ENCODE measurements at places on chromosomes 7 and 10.

- no peak for DNase-seq
These were observed 68.3 kb downstream of the DNAH11 start for GRCh38 chr7:21611129-21611528.

- DNase-seq = no peak
These were observed 56.4 kb upstream of the NPS start for GRCh38 chr10:127492607-127493250.

GRCh38 chr10:32971536-32972091, 13.6 kb upstream of the ITGB1 start:
- no peak for DNase-seq

DNA sequence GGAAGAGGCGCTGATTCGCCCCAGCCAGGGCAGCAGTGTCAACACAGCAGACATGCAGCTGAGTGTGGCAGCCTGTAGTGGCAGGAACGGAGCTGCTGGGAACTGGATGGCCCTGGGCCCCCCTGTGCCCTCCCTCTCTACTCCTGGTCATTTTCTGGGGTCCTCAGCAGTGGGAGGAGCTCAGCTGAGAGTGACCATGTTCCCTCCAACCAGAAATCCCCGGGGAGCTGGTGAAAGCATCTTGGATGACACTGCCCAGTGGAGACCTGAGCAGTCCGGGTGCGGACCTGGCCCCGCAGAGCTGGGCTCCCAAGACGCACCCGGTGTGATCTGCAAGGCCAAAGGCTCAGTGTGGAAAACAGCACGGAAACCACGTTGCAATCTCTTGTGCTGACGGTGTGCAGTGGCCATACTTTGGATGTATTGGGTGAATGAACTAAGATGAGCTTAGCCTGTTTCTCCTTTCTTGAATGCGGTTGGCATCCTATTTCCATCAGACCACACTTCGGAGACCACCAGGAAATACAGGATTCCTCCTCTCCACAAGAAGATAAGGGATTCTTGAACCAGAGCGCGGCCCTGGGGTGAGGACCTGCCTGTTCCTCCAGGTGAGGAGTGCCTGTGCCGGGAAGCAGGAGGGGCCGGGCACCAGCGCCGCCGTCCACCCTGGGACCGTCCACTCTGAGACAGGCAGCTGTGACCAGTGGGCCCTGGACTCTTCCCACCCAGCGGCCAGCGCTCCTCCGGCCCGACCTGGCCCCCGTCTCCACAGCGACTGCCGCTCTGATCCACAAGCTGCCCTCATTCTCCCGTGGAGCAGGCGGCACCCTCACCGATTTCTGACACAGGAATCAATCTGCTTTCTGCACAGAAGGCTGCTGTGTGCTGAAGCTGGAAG, 93.5 kb upstream of the DIP2C start:
- no peak for DNase-seq

DNA sequence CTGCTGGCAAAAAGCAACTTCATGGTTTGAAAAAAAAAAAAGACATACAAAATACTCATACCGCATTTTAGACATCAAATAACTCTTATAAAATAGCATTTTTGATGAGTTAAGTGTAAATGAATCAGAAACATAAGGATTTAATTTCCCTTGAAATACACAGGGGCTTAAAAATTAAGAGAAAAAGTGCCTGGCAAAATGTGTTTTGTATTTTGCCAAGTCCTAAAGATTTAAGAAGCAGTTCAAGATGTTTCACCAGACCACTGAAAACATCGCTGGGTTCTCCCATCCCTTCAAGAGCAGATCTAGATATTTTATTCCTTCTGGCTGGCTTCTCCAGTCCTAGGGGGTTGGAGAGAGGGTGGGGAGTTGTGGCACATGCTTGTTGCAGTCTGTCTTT, 396.4 kb downstream of the INHBA start:
- DNase-seq = no peak

DNA sequence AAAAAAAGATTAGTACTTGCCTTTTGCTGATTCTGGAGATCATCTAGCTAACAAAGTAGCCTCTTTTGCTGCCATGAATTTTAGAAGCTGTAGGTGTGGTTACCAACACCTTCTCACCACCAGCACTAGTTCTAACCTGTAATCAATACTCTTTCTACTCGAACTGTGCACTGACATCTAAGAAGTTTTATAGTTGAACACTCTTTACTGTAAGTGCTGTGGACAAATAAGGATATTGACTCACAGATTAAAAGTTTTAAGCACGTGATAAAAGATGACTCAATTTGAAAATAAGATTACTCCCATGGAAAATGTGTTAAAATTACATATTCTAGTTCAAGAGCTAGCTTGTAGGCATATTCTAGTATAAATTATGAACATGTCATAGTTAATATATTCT, 89.9 kb downstream of the REEP3 start:
- no peak for DNase-seq

DNA sequence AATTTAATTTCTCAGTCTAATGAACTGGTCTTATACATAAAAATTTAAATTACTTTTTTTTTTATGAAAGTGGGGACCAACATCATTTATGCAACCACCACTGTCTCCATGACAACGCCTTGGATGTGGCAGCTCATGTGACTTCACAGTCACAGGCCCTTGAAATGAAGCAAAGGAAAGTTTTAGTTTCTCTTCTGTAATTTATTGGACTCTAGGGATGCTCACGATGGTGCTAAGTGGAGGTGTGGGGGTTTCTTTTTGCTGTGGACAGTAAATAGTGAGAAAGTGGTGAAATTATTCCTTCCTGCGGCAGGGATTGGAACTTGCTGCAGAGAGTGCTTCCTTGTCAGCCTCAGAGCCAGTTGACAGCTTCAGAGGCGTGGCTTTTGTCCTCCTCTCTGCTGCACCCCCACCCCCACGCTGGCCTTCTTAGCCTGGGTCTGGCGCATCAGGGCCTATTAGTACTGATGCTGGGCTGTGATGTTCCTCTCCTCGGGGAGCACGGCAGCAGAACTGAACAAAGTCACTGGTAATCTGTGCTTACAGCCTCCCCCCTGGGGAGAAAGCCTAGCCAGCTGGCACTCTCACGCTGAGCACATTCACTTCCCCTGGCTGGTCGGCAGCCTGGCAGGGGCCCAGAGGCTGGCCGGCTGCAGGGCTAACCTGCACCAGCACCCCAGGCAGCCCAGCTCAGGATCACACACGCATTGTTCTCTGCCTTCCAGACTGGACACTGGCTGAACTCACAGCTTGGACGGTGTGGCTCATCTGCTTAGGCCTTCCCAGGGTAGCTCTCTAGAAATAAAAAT, 517.5 kb upstream of the GALNT17 start:
- DNase-seq = no peak

DNA sequence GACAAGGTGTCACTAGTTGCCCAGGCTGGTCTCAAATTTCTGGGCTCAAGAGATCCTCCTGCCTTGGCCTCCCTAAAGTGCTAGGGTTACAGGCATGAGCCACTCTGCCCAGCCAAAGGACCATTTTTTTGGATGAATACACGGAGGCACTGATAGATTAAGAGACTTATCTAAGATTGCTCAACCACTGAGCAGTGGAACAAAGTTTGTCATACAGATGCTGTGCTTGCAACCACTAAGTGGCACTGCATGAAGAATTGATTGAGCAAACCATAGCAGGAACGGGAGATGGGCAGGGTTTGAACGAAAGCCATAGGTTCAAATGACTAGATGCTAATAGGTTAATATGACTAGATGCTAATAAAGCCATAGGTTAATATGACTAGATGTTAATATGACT, 61.1 kb downstream of the EBLN1 start:
- DNase-seq = no peak

DNA sequence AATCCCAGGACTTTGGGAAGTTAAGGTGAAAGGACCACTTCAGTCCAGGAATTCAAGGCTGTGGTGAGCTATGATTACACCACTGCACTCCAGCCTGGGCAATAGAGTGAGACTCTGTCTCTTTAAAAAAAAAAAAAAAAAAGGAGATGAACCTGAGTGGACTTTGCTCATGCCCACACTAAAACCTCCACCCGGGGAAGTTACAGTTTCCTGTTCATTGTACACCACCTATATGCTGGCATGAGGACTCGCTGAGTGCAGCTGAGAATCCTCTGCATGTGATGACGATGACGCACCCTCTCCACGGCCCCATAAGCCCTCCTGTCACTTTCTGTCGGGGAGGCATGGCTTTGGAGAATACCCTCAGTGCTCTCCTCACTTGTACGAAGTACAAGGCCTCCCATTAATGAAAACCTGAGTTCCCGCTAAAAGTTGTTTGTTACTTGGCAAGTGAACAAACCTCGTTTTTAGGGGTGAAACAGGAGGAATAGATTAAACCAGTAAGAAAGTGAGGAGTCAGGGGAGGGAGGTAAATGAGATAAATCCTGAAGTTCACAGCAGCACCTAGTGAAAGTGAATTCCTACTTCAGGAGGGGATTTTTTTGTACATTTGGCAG, 15.9 kb downstream of the TMEM176B start:
- no peak for DNase-seq

- no peak for DNase-seq
These were observed 123.8 kb downstream of the PTEN start for GRCh38 chr10:87987206-87987605.

GRCh38 chr10:113515601-113516000, 37.3 kb upstream of the HABP2 start:
- no peak for DNase-seq

- no peak for DNase-seq
These were observed 1.6 kb downstream of the PRKG1 start for GRCh38 chr10:51075873-51076229.

DNA sequence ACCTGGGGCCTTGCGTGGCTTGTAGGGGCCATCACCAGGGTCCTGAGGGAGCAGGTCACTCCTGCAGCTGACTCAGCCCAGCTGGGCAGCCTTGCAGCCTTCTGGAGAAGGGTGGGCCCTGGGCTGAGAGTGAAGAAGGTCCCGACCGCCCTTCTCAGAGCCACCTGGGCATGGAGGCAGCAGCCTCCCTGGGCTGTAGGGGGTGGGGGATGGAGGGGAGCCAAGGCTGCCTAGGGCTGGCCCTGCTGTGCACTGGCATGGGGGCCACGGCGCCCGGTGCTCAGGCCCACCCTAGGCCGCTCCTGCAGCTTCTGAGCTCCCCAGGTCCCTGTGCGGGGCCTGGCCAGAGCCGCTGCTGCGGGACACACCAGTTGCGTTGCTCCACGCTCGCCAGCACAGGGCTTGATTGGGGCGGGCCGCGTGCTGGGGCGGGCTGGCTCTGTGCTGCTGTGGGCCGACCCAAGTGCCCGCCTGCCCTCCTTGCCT, 63.6 kb upstream of the NKX6-2 start:
- DNase-seq = no peak

GRCh38 chr7:46537191-46537905, 616.3 kb upstream of the IGFBP3 start:
- no peak for DNase-seq

DNA sequence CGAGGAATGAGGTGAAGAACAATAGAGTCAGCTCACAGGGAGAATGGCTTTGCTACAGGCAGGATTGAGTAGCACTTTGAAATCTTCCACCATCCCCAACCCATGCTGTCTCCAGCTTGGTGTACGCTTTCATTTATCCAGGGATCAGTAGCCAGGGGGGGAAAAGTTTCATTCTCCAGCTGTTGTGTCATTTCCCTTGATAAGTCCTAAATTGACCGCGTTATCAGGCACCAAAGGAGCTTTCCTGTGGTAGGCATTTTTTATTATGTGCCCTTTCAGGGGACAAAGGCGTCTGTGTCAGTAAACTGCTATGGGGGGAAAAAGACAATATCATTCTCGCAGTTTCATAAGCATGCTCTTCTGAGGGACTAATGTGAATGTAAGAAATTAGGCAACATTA, 106.6 kb upstream of the YAE1 start:
- no peak for DNase-seq

- DNase-seq = no peak
These were observed 4.9 kb downstream of the PTEN start for GRCh38 chr10:87868277-87868676.

Data from stimulated activated naive CD8-positive, alpha-beta T cell treated with anti-CD3 and anti-CD28 coated beads, Interleukin-15, Interleukin-2, amounts not matched to agents 100 U/mL and 50 U/mL, for 24 hours (primary cell).